SW 1271 (cell line): ENCODE measurements at places on chromosomes 3 and 15.

DNA sequence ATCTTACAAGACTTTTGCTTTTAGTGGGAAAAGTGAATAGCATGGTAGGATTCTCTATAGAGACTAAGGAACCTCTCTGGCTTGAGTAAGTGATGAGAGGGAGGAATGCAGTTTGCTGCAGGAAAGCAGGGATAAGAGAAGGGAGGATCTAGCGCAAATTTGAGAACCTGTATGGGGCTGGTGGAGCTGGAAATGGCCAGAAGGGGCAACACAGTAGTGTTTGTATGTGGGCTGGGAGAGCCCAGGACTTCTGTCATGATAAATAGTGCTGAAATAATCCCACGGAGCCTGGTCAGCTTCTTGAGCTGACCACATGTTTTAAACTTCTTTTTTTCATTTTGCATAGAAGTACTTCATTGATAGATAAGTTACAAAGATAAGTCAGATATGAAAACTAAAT is 11.2 kb upstream of the SHC4 start:
- DNase-seq: no peak

DNA sequence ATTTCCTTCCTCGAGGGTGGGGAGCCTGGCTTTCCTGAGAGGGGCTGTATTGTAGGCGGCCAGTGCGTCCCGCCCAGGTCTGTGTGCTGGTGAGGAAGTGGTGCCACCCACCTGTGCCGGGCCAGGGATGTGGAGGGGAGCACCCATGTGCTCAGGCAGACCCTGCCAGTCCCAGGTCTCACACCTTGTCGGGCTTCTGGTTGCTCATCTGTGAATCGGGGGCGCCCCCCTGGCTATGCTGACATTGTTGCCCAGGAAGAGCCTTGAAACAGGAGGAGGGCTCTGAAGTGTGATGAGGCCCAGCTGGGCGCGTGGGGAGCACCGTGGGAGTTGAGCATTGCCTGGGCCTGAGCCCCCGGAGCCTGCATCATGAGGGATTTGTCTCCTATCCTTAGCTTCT is 4.8 kb downstream of the FBLN2 start:
- no peak for DNase-seq

- DNase-seq: no peak
Observed at GRCh38 chr3:10546181-10546624, 40.8 kb upstream of the ATP2B2 start.

- DNase-seq: no peak
Observed at GRCh38 chr15:28096670-28097431, 2.3 kb downstream of the OCA2 start.

GRCh38 chr15:39942753-39943150 is 8.8 kb downstream of the EIF2AK4 start:
- DNase-seq: no peak

DNA sequence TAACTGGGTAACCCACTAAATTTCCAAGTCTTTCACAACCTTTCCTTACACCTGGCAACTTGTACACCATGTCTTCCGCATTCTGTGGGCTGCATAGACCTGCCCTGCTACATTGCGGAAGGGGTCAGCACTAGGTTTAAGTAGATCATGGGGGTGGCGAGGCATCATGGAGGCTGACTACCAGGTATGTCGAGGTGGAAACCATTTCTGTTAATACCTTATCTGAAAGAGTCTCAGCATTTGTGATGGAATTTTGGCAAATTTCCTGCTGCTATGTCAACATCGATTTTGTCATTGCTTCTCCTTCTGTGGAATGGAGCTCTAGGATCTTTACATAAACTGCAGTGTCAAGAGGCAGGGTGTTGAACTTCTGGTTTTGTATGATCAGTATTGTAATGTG is 187.2 kb downstream of the GHSR start:
- no peak for DNase-seq

DNA sequence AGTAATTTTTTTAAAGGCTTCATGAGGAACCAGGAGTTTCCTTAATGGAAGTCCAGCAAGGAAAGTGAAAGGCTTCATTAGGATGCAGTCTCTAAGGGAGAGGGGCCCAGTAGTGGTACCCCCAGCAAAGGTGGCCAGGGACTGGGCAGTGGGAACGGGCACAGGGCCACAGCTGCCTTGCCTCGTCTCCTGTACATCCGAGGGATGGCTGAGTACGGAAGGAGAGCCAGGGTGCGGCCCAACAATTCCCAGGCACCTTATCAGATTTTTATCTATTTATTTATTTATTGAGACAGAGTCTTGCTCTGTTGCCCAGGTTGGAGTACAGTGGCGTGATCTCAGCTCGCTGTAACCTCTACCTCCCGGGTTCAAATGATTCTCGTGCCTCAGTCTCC is 14.5 kb downstream of the SEMA3G start:
- DNase-seq: no peak

- DNase-seq: no peak
Observed at GRCh38 chr3:136929977-136930670, 27.7 kb upstream of the IL20RB start.

DNA sequence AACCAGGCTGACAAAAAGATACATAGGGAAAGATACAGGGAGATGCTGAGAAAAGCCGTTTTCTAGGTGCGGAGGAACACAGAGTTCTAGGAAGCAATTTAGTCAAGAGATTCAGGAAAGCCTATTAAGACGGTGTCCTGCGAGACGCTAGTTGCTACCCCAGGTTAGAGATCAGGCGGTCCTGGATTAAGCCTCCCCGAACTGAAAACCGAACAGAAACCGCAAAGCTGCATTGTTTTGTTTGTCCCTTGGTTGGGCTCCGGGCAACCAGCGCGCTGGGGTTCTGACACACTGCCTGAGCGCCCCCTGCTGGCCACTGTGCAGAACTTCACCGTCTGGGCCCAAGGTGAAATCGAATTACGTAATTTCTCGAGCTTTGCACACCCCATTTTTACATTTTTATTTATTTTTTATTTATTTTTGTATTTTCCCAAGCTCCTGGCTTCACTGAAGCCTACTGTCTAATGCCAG is 37.3 kb upstream of the NDUFB4 start:
- DNase-seq: peak; percentile 84

- no peak for DNase-seq
Observed at GRCh38 chr3:23953523-23953922, 8.4 kb downstream of the NR1D2 start.

DNA sequence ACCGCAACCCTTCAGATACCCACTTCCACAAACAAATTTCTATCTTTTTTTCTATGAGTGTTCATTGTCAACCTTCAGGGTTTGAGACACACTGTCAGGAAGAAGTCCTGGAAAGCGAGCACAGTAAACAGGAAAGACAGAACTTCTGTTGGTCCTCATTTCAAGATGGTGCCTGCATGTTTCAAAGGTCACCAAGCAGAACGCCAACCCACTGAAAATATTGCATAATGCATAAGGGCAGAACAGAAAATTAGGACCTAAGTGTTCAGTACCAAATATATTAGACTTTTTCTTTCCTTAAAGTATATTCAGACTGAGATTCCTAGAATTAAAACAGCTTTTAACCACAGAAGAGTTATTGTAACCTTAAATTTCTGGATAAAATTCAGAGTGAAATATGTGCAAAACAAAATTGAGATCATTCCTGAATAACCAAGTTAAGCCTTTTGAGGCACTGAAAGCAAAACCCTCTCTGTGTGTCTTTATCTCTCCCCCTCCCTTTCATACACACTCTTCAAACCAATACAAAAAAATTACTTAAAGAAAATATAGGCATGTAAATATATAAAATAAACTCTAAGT is 387.8 kb upstream of the THBS1 start:
- DNase-seq: no peak

- no peak for DNase-seq
Observed at GRCh38 chr15:51390241-51390965, 48.9 kb downstream of the GLDN start.

DNA sequence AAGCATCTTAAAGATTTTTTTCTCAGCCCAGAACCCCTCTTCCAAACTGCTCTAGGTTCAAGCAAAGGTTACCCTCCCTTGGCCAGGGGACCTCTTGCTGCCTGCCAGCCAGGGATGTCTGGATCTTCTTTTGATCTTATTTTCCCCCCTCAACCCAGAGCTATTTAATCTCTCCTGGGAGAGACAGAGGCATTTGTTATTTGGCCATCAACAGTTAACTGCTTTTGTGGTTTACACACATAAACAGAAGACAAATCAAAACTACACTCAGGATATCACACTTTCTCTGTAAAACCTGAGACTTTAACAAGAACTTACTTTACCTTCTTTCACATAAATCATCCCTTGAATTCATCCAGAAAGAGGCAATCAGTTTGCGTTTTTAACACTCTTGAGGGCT is 272.5 kb downstream of the THSD4 start:
- no peak for DNase-seq

DNA sequence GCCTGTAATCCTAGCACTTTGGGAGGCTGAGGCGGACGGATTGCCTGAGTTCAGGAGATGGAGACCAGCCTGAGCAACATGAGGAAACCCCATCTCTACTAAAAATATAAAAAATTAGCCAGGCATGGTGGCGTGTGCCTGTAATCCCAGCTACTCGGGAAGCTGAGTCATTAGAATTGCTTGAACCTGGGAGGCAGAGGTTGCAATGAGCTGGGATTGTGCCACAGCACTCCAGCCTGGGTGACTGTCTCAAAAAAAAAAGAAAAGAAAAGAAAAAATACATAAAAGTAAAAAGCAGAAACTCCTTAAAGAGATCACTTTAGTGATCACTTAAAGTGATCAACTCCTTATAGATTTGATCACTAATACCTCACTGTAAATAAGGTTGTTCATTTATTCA is 78.0 kb downstream of the GMPS start:
- no peak for DNase-seq

- DNase-seq: no peak
Observed at GRCh38 chr3:127723011-127723567, 50.3 kb downstream of the ABTB1 start.

- peak; percentile 18 for DNase-seq
Observed at GRCh38 chr3:102224171-102224570, 210.6 kb upstream of the ZPLD1 start.

GRCh38 chr3:112128843-112129727 is 4.0 kb downstream of the GCSAM start:
- no peak for DNase-seq

DNA sequence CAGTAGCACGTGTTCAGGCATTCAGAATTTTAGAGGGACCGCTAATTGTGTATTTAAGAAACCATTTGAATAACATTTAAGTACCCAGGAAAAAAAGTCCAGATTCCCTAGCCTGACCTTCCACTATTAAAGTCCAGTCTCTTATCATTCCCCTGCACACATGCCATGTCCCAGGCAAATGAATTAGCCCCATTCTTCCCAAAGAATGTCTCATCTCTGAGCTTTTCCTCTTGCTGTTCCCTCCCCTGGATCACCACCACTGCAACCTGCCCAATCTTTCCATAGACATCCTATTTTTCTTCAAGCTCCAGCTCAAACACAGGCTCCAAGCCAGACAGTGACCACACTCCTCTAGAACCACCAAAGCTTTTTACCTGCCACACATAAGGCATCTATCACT is 25.9 kb downstream of the PLD1 start:
- no peak for DNase-seq

DNA sequence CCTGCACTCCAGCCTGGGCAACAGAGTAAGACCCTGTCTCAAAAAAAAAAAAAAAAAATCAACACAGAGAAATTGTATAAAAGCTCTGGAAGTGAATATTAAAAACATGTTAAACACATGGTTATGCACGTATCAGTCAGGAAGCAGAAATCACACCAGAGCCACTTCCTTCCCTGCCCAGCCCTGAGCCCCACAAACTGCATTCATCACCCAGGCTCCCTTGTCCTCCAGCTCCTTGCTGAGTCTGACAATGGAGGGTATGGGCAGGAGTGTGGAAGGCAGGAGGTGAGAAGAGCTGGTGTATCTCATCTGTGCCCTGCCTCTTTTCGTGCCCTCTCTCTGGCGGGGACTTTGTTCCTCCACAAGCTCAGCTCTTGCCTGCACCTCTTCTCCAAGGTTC is 12.1 kb upstream of the LOXL1 start:
- DNase-seq: no peak

- no peak for DNase-seq
Observed at GRCh38 chr15:83581381-83581780, 72.5 kb upstream of the ADAMTSL3 start.

- no peak for DNase-seq
Observed at GRCh38 chr15:51589881-51590568, 32.5 kb downstream of the DMXL2 start.

DNA sequence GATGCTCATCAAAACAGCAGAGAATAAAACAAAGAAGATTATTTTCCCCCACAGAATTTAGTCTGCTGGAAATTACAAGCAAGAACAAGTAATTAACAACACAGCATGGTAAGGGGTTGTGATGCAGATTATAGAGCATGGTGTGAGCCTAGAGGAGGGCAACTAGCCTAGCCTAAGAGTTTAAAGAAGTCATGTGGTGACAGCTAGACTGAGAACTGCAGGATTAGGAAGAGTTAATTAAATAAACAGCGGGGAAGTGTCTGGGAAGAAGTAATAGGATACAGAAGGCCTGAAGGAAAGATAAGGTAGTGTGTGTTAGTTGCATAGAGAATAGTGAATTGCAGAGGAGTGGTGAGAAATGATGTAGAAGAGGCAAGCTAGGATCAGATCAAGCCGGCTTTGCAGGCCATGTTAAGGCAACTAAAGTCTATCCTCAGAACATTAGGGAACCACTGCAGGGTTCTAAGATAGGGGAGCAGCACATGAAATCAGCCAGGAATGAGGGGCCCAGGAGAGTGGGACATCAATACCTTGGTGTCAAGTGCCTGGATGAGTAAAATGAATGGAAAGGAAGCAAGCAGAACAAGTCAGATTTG is 11.9 kb upstream of the PKM start:
- no peak for DNase-seq

DNA sequence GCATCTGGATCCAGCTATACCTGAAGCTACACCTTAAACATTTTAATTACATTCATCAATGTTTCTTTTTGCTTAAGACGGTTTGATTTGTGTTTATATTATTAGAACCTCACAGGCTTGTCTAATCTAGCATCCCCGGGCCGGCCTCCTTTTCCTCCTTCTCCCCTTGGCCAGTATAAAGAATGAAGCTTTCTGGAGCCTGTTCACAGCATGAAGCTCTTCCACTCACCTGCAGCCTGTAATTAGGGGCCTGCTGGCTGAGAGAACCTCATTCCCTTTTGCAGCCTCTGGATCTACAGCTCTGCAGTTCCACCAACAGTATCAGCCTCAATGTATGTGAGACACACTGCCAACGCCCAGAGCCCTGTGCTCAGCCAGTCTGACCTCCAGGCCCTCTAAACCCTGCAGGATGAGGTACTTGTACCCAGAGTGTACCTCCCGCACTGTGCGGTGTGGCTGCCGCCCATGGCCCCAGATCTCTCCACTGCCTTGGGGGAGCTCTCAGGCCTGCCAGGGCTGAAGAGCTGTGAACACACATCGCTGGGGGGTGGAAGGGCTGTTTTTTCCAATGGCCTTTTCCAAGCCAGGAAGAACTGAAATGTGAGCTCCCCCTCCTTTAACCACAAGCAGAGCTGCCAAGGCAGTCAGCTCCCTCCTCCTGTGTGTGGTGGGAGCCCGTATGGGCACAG is 114.7 kb upstream of the ALDH1A3 start:
- no peak for DNase-seq
